Glomerular endothelial cell (primary cell): ENCODE measurements at places on chromosomes 7 and 10. TPM values are rescaled to one million over a fixed set of nuclear protein-coding genes. Genes with fewer than 3 reads are reported as not detected.

Gene OPALIN
- total RNA-seq: not detected in 2 replicates

Gene STAG3
- 0.15 and 1.1 TPM in 2 replicates for total RNA-seq

Gene HOXA13
- not detected in 2 replicates for total RNA-seq

Gene VSTM4
- 0.15 and 0.35 TPM in 2 replicates for total RNA-seq

Gene SPDYE9
- not detected in 2 replicates for total RNA-seq

Gene PIK3CG
- total RNA-seq: 8.8 and 14.8 TPM in 2 replicates

Gene UBE2D4
- total RNA-seq: 11.6 and 21.4 TPM in 2 replicates

Gene BMPER
- 1.2 and 2.7 TPM in 2 replicates for total RNA-seq

Gene LIPJ
- not detected in 2 replicates for total RNA-seq

Gene LRIT1
- not detected in 2 replicates for total RNA-seq

Gene OLAH
- total RNA-seq: 0.34 and 0.35 TPM in 2 replicates

Gene ASB10
- not detected in 2 replicates for total RNA-seq

Gene RAMP3
- not detected in 2 replicates for total RNA-seq

Gene TSPAN33
- total RNA-seq: 0.18 and 0.68 TPM in 2 replicates

Gene MMRN2
- 153 and 243 TPM in 2 replicates for total RNA-seq

Gene SSC4D
- 1.4 and 2.0 TPM in 2 replicates for total RNA-seq

Gene ITGA8
- total RNA-seq: 2.1 and 9.5 TPM in 2 replicates

Gene WNT8B
- not detected in 2 replicates for total RNA-seq

Gene AASS
- 15.1 and 15.2 TPM in 2 replicates for total RNA-seq

Gene SPDYE5
- total RNA-seq: not detected in 2 replicates

Gene RADIL
- total RNA-seq: 2.9 and 3.4 TPM in 2 replicates

Gene SFXN3
- 112 and 151 TPM in 2 replicates for total RNA-seq

Gene CLRN3
- not detected in 2 replicates for total RNA-seq

Gene C10orf95
- not detected in 2 replicates for total RNA-seq
